ENCODE measurements at places on chromosomes 13 and 19.

DNA sequence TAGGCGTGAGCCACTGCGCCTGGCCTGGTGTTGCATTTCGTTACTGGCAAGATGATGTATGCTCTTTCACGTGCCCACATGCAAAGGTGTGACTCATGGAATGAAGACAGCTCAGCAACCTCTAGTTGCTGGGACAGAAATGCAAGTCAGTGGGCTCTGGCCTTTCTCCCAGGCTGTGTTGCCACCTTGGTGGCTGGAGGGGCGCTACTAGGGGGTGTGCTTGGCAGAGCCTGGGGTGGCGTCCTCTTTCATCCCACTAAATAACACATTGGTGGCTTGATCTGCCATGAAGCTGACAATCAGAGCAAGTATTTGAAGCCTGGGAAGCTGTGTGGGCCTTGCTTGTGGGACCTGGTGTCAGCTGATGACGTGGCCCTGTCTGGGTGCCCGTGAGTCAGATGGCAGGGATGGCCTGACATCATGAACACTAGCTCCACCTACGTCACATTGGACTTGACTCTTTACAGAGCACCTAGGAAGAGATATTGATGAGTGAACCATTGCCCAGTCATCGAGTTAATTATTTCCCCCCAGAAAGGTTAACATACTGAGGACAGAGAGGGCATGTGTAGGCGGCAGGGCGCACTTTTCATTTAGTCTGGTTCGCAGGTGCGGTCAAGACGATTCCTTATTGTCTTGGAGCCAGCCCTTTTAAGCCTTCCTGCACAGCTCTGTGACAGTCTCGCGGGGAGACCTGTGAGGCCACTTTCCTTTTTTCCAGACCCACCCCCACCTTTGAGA, 154.2 kb downstream of the TM9SF2 start:
- no peak for DNase-seq

DNA sequence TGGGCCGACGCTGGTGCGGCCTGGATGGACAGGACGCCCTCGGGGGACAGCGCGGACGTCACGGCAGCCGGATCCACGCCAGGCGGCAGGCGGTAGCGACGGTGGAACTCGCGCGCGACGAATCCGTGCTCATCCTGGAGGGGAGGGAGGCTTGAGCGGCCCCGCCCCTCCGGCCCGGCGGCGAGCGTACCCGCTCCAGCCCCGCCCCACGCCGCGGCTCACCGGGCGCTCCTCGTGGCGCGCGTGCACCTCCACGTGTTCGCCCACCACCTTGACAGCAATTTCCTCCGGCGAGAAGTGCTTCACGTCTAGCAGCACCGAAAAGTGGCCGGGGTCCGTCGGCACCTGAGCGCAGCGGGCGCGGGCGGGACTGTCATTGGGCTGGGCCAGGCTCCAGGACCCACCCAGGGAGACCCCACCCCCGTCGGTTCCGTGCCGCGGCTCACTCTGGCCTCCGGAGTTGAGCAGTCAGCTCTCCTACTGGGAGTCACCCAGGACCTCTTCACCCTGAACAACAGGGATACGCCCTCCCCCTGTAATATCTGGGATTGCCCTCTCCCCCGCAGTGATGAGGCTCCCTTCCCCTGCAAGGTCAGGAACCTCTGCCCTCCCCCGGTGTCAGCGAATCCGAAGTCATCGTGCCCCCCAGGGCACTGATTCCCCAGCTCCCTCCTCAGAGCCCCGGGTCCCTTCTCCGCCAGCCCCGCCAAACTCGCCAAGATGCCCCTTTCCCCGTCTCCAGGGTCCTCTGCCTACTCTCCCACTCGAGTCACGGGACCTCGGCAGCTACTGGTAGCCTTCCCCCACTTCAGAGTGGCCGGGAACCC, 1.1 kb downstream of the HSPB6 start:
- no peak for DNase-seq

DNA sequence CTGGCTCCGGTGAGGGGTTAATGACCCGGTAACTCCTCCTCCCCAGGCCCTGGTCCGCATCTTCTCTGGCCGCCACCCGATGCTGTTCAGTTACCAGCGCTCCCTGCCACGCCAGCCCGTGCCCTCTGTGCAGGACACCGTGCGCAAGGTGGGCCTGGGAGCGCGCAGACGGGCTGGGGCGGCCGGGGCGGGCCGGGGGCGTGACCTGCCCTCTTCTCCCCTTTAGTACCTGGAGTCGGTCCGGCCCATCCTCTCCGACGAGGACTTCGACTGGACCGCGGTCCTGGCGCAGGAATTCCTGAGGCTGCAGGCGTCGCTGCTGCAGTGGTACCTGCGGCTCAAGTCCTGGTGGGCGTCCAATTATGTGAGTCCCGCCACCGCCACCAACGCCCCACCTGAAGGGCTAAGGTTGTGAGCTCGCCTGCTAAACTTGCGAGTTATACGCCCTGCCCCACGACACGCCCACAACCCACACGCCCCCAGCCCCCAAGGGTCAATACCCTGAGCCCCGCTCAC, 10.4 kb downstream of the CPT1C start:
- DNase-seq, result no peak

DNA sequence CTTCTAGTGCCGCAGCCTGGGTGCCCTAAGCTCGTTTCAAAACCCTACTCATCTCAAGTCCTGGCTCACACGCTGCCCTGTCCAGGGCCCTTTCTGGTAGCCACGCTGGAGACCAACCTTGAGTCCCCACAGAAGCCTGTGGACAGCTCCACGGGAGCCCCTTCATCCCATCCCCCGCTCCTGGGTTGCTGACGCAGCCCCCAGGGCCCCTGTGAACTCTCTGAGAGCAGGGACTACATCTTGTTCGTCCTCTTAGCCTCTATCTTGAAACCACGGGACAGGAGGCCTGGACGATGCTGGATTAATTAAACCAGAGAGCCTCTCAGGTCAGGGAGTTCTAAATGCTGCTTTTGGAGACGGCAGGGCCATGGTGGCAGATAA, 7.4 kb downstream of the MLLT1 start:
- DNase-seq, result no peak

- DNase-seq, result no peak
Observed at GRCh38 chr13:111061358-111062045, 53.6 kb upstream of the ARHGEF7 start.

DNA sequence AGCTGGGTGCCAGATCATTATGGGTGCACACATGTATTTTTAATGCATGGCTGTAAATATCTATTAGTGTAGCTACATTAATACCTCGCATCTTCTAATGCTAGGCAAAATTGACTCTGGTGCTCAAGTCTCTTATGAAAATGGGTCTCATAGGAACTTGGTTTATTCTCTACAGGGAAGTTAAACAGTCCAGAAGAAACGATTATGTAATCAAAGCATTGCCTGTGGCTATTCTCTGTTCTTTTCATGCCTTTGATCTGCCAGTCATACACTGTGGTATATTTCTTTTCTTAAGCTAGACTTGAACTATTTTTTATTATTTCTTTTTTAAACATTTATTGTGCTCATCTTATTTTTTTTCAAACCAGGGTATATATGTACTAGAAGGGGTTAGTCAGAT, 1015.0 kb downstream of the SLITRK1 start:
- DNase-seq, result no peak
